ENCODE measurements at places on chromosomes 4 and X.

DNA sequence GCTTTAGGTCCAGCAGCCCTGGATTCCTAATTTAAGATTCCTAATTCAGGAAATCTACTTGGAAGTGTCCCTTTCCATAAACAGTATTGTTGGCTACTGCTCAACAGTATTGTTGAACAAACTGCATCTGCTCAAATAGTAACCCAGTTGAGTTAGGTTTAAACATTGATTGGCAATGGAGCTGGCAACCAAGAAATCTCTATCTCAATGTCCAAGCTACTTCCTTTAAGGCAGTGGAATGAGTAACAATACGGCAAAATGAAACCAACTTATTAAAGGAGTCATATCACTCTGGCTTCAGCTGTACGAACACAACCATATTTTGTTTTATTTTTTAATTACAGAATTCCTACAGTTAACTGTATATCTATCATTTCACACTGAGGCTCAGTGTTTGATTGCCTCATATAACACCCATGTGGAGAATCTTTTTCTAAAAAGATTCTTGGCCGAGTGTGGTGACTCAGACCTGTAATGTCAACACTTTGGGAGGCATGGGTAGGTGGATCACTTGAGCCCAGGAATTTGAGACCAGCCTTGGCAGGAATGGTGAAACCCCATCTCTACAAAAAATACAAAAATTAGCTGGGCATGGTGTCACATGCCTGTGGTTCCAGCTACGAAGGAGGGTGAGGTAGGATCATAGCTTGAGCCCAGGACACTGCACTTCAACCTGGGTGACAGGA lies 71.7 kb upstream of the IL13RA1 start:
- no peak for DNase-seq

DNA sequence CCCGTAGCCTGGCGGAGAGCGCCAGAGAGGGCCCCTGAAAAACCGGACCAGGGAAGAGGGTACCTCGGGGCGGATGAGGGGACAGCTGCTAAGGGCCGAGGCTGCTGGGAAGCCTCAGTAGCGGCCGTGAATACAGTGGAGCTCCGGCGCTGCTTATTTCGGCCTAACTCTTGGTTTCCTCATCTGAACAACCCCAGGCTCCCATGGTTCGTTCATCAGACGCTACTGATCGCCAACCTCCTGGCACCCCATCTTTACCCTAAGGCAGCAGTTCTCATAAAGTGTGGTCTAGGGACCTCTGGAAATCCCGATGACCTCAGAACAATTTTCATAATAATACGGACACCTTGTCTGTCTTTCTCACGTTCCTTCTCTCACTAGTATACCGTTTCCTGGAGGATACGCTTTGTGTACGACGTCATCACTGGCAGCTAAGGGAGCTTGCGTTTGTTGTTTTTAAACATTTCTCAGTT lies 645 bp upstream of the RAB28 start:
- DNase-seq = peak; percentile 0

DNA sequence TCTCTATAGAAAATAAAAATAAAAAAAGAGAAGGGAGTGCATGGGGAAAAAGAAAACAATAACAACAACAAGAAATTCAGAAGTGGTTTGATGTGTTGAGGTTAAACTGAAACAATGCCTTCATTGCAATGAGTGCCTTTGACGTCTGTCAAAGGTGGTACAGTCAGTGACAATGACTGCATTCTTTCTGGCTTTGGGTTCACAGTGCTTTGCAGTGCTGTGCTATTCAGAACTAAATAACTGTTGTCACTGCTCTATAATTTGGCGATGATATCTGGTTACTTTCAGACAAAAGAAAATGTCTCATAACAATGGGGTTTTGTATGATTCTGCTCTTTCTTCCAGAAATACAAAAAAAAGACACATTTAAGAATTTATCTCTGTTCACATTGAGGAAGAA lies 488.6 kb upstream of the MAGEB2 start:
- no peak for DNase-seq

DNA sequence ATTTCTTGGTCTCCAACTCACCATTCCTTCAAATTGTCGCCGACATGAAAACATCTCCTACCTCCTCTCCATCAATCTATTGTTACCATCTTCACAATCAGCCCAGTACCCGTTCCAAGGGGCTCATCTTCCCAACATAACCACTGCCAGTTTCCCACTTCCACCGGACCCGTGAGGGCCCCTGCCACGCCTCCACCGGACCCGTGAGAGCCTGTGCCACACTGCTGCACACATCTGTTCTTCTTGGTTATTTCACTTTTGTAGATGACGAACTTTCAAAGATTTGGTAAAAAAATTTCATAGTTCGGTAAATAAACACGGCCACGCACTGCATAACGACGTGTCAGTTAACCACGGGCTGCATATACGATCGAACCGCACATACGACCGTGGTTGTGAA lies 65.0 kb downstream of the FAT1 start:
- no peak for DNase-seq

DNA sequence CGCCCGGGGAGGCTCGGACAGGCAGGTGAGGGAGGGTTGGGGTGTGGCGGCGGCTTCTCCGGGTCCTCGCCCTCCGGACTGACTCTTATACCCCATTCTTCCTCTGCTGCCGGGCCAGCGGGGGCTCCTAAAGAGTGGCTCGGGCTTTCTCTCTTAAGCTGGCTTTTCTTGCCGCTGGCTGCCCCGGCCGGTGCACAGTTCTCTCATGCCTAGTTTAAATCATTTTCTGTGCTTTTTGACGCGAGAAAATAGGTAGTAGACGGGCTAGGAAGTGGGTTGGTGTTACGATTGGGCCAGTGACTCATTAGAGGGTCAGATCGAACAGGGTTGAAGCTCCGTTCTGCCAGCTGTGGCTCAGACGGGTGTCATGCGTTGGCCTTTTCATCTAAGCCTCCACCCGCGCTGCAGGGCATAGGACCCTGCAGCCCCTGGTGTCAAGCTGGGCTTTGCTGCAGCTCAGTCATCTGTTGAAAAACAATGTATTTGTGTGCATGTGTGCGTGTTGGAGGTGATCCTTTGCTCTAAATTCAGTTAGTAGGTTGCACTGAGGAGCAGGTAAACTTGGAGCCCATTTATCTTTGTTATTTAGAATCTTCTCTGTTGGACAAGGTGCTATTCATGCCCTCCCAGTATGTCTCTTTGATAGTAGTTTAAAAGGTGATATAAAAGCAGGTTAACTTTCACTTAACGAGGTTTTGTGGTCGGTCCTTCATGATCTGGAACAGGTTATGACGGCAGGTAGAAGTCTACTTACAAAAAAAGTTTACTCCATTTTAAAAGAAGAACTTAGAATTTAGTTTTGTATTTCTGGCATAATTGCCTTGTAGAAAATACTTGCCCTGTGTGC lies 802 bp downstream of the BMP2K start:
- DNase-seq = peak; percentile 29

- DNase-seq = no peak
These were observed 131.2 kb downstream of the IL1RAPL1 start for GRCh38 chrX:28718450-28718849.

DNA sequence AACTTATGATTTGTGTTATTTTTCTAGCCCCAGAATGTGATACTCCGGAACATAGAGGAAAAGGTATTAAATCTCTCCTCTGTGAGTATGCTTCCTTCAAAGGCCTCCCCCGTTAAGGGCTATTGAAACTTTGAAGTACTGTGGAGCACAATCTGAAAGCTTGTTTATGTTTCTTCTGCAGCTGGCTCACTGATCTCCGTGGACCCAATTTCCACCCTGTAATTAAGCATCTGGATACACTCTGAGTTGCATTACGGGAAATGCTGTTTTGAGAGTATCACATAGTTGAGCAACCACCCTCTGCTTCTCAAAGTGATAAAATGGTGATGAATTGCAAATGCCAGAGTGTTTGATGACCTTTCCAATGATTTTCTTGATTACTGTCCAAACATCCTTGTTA lies 296.8 kb upstream of the PABPC5 start:
- DNase-seq = no peak

GRCh38 chr4:98113012-98113411 lies 30.3 kb downstream of the STPG2 start:
- DNase-seq = no peak

Measured in stimulated activated CD4-positive, alpha-beta T cell treated with anti-CD3 and anti-CD28 coated beads, Interleukin-2, amount 100 ng/mL, for 4 hours (primary cell).